ENCODE measurements at places on chromosomes 5 and 9. TPM values are rescaled to one million over a fixed set of nuclear protein-coding genes. Genes with fewer than 3 reads are reported as not detected.

Gene FPGS
- 51.4 TPM for polyA plus RNA-seq

Gene MAN1B1
- polyA plus RNA-seq: 36.0 TPM

Gene LRRC70
- 2.0 TPM for polyA plus RNA-seq

Gene MELK
- polyA plus RNA-seq: not detected

Gene MYOZ3
- not detected for polyA plus RNA-seq

Gene CYLC2
- polyA plus RNA-seq: not detected

Gene SHLD3
- 4.3 TPM for polyA plus RNA-seq

Gene MCIDAS
- not detected for polyA plus RNA-seq

Gene SEMA4D
- polyA plus RNA-seq: 268 TPM

Gene COL27A1
- not detected for polyA plus RNA-seq

Gene FAM120A
- polyA plus RNA-seq: 9.0 TPM

Gene NTNG2
- 0.87 TPM for polyA plus RNA-seq

Gene DENND4C
- 35.2 TPM for polyA plus RNA-seq

Gene CCDC187
- polyA plus RNA-seq: not detected

Data from naive thymus-derived CD4-positive, alpha-beta T cell (primary cell).